ENCODE measurements at places on chromosomes 7 and 10.

DNA sequence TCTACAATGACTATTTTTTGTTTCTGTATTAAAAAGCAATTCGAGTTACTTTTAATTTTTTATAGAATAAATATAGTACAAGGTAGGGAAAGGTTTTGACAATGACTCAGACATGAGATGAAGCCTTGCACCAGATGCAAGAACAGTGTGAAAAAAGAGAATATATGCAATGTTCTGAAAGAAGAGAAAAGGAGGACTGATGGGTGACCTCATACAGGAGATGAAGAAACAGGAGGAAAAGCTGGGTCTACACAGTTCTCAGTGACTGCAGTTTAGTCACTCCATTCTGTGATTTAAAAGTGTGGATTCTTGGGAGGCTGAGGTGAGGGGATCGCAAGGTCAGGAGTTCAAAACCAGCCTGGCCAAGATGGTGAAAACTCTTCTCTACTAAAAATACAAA, 38.3 kb upstream of the YAE1 start:
- no peak for DNase-seq

- no peak for DNase-seq
Measured at GRCh38 chr7:17009007-17009719, 127.4 kb upstream of the AGR3 start.

GRCh38 chr10:84818961-84819360, 490.6 kb downstream of the CCSER2 start:
- DNase-seq: no peak

DNA sequence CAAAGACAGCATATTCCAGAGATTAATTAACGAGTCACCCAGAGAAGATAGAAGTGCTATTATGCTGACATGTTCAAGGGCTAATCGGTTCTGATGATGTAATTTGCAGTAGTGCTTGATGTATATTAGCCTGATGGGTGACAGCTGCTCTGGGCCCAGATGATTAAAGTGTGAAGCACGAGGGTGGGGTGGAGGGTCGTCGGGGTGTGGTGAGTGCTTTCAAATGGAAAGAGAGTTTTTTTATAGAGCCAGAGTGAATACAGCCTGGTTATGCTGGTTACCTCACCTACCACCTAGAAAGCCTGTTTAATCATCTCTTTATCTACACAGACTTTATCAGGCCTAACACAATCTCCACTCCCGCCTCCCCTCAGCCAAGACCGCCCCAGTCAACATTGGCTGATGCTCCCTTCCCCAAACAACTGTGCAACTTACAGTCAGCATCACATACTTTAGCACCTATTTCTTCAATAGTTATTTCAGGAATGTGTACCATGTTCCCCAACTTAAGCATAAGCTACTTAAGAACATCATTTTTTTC, 11.5 kb upstream of the STN1 start:
- DNase-seq: no peak

GRCh38 chr10:33483124-33483815, 148.8 kb upstream of the NRP1 start:
- DNase-seq: no peak

DNA sequence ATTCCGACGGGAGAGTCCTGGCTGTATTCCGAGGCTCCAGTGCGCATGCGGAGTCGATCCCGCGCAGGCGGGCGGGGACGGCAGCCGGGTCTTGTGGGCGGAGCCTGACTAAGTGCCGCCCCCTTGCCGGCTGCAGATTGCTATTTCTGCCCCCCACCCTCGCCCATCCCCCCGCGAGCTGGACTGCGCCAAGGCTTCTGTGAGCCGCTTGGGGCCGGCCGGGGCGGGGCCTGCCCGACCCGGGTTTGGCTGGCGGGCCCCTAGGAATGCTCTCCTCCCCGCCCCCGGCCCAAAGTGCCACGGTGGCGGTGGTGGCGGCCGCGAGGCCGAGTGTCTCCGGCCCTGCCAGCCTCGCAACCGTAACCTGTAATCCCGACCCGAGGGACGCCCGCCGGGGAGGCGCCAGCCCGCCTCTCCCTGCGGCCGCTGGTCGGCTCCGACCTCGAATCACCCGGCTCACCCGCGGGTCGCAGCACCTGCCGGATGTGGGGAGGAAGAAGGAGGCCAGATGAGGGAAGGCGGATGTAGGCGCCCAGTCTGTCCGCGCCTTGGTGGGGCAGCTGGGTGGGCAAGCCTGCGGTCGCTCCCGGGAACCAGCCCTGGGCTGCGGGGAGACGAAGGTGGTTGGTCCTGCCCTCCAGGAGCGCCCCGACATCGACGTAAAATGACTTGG, 702 bp upstream of the KAZALD1 start:
- DNase-seq: peak; percentile 79

DNA sequence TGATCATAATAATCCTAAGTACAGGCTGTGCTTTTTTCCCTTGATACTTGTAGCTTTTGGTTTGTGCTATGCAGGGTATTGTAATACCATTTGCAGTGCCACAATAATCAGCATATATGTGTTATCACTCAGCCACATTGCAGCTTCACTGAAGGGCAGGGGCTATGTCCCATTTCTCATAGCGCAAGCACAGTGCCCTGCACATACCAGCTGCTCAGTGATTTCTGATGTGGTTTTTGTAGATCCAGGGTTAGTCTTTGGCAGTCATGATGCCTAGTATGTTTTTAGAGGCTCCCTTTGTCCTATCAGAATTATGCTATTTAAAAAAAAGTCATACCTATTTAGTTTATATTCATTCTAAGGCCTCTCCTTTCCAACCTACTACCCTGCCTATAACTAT, 25.8 kb downstream of the MET start:
- no peak for DNase-seq

DNA sequence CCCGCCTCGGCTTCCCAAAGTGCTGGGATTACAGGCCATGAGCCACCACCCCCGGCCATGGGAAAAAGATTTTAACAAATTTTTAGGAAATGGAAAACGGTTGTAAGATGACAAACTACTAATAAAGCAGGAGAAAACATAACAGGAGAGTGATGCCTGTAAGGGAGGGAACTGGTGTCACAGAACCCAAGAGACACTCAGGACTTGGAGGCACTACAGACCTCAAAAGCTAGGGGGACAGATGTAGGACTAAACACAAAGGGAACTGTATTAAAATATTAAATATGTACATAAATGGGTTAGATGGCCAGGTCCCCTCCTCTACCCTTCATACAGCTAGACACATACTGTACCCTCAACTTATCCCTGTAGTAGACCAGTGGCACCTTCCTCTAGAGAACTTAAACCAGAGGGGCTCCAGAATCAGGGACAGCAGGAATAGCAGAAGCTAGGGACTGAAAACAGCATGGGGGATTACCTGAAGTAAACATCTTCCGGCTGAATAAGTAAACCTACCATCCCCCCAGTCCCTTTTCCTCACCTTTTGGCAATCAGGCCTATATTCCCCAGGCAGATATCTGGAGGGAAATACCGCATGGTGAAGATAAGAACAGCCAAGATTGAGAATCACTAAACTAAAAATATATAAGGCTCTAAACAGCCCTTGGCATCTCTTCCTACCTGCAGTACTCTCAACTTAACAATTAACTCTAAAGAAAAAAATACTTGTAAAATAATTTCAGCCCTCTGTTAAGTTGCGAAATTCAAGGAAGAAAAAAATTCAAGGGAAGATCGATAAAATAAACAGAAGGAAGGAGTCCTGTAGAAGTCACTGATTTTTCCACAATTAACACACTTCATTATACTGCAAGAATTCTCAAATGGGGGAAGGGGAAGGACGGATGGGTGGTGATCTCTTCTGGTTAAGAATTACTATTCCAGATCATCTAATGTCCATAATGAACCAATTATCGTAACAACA, 15.5 kb downstream of the TM9SF3 start:
- DNase-seq: no peak

DNA sequence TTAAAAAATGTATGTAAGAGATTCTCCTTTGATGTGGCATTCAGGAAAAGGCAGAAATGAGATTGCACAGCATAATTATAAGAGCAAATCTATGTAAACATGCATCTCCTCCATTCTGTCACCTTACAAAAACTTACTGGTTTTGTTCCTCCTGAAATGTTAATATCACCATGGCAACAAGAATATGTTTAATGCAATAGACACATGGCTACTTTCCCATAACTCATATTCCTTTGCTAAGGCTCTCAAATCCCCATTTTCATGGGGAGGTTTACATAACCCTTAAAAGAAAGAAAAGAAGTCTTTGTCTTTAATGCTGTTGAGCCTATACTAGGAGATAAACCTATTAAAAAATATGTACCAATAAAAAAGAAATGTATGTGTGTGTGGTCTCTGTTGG, 136.2 kb downstream of the ANK3 start:
- no peak for DNase-seq

GRCh38 chr7:91288208-91288824, 24.1 kb downstream of the FZD1 start:
- DNase-seq: no peak

GRCh38 chr10:23585186-23585585, 146.3 kb downstream of the OTUD1 start:
- DNase-seq: no peak

DNA sequence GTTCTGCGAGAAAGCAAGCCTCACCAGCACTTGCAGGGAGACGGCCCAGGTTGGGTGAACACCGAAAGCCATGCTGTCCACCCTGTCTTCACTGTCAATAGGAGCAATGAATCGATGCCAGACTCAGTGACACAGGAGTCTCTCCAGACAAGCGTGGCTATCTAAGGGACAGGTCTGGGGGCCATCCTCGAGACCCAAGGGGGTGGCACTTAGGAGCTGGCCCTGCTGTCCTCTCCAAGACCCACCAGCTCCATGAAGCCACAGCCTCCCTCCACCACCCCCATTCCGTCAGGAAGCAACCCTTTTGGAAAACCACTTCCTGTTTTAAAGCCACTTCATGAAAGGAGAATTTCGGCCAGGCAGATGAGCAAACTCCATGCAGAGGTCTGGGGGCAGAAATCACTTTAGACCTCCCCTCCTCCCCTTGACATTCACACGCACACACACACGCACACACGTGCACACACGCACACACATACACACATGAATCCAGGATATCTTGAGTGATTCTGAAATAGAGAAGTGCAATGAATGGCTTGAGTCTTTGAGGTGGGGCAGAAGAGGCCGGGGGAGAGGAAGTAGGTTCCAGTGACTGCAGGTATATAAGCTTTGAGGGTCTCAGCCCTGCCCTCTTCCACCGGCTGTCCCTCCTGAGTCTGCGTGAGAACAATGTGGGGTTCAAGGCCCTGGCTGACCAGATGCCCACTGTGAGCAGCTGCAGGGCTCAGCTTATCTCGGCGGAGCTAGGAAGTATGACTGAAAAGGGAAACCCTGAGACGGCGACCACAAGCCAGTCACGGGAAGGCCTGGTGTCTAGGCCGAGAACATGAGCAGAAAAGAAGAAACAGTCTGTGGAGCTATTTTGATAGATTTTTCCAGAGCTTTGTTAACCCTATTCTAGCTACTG, 25.0 kb downstream of the RGS10 start:
- no peak for DNase-seq

DNA sequence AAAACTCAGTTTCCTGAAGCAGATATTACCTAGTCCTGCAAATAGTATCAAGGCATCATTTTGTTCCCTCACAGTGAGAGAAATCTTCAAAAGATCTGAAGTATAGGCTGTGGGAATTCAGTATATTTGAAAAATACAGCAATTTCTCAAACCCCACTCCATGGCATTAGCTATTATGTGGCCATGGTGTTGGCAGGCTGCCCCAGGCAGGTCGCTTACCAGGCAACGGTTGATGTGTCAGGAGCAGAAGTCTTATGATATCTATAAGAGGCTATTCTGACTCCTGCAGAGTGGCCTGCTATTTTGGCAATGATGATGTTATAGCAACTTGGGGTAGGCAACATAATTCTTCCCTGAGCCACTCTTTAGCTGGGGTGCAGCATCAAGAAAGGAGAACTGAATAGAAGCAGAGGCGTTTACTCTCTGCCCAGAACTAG, 187.9 kb downstream of the PLXDC2 start:
- no peak for DNase-seq

DNA sequence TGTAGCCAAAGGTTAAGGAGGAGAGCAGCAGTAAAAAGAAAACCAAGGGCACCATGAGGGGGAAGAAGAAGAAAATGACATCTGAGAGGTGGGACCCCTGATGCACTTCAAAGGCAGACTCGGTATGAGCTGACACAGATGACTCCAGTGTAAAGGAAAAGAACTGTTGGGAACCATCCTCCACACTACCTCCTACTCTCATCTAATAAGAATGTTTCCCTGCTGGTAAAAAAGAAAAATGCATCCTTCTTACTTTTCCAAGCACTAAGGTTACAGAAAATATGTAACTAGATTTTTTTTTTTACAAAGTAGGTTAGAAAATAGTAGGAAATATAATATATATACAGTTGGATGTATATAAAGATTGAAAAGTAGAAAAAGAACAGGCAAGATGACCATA, 16.9 kb downstream of the TAS2R41 start:
- no peak for DNase-seq

GRCh38 chr7:130913639-130914553, 179.9 kb upstream of the KLF14 start:
- no peak for DNase-seq

All from DMS 273 treated with DMSO at 0.1 percent for 48 hours (cell line).